NCI-H1417 (cell line): ENCODE measurements at places on chromosomes 5 and 9.

DNA sequence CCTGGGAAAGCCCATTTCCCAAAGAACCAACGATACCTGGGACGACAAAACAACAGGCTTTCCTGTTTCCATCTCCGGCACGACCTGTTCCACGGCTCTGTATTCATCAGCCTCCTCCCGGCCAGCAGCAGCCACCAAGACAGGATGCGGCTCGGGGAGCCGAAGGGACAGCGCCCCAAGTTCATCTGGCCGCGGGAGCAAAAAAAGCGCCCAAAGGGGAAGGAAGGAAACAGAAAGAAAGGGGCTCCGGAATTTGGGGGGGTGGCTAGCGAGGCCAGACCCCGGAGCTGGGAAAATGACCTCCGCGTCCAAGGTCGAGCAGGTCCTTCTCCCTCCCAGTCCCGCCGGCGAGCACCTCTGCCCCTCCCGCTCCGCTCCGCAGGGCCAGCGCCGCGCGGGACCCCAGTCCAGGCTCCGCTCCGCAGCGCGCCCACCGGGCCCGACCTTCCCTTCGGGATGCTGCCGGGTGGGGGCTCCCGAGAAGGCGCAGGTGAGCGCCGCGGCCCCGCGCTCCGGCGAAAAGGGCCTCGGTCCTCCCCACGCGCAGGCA is 608 bp downstream of the ELOVL7 start:
- DNase-seq = peak; percentile 58

- DNase-seq = no peak
Measured at GRCh38 chr5:154917757-154918156, 20.3 kb downstream of the GEMIN5 start.

DNA sequence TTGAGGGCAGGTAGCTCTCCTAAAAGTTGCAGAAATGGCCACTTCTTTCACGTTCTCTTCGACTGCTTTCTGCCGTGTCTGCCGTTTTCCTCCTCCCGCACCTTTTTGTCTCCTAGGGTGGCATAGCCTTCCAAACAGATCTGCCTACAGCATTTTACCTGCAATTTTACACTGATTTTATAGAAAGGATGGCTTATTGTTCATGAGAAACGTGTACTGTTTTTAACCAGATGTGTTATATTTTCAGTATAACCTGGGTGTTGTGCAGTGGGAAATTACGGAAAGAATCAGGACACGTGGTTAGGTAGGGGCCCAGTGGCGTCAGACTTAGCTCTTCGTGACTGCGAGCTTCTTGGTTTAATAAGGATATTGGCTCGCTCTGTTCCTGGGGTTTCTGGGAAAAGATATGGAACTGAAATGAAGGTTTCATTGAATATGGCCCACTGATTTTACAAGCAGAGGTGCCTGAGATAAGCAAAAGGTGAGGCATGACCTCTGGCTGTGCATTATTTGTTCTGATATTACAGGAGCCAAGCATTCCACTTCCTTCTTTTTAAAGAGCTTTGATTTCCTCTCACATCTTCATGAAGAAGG is 43.7 kb upstream of the PRSS3 start:
- no peak for DNase-seq

DNA sequence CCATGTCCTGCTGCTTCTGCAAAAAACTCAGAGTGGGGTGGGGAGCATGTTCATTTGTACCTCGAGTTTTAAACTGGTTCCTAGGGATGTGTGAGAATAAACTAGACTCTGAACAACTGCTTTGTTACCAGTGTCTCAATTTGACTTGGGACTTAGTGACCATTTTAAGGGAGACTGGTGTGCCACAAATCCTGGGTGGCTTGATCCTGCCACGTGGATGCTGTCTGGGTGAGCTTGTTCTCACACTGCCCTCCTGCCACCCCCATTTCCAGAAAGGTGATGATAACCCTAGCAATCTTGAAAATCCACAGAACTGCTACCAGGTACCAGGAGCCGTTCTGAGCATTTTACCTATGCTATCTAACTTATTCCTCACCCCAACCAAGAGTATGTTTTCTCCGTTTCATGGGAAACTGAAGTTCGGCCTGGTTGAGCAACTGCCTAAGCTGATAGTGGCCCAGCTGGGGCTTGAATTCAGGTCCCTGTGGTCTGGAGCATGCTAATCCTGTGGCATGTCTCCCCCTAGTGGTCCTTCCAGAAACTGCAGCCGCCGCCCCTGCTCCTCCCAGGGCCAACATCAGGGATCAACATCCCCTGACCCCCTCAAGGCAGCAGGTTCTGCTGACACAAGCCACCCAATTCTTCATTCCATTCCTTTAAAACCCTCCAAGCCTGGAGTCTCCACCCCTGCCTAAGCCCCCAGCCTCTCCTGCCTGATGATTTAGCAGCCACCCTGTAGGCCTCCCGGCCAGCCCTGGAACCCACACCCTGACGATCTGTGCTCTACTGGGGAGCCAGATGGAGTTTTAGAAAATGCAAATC is 2.8 kb downstream of the IL3 start:
- peak; percentile 45 for DNase-seq

DNA sequence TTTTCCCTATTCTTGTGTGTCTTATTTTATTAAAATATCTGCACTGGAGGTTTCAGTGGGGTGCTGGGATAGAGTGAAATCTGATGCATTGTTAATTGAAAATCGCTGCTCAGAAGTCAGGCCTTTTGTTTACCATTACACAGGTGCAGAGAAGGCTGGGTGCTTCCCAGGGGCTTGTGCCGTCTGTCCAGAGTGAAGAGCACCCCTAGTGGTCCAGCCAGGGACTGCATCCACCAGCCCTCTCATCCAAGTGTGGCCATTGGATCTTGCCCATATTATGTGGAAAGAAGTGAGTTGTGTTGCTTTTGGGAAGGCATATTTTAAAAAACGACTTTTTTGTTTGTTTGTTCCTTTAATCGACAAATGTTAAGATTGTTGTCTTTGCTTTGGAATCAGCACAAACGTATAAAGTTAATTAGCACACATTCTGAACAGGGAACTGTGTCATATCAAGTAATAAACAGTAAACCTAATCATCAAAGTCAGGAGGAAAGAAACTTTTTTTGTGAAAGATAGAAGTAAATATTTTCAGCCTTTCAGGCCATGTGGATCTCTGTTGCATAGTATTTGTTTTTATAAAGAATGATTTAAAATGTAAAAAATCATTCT is 315.6 kb downstream of the MTRR start:
- DNase-seq = peak; percentile 44

GRCh38 chr5:144142824-144143162 is 27.7 kb downstream of the YIPF5 start:
- DNase-seq = no peak

- no peak for DNase-seq
Measured at GRCh38 chr9:137318602-137319001, 16.5 kb upstream of the NRARP start.
